ENCODE measurements at places on chromosomes 2 and 18.

- no peak for DNase-seq
Measured at GRCh38 chr2:118604811-118605210, 242.6 kb downstream of the EN1 start.

DNA sequence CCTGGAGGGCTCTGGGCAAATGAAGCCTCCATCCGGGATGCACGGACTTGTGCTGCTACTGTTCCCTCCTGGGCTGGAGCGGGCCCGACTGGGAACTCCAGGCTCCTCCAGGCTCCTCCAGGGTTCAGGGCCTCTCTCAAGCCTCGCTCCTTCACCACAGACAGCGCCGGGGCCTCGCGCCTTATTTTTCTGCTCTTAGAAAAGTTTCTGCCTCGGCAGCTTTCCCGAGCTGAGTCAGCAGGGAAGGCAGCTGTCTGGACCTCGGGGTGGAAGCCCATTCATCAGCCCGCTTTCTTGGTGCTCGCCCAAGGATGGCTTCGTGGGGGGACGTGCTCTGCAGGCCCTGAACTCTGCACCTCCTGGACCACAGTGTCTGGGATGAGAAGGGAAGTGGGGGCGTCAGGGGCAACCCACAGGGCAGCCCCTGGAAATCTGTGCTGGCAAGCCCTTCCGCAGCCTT is 12.9 kb upstream of the TEX51 start:
- DNase-seq = no peak

GRCh38 chr18:12282442-12283039 is 25.5 kb upstream of the TUBB6 start:
- no peak for DNase-seq

DNA sequence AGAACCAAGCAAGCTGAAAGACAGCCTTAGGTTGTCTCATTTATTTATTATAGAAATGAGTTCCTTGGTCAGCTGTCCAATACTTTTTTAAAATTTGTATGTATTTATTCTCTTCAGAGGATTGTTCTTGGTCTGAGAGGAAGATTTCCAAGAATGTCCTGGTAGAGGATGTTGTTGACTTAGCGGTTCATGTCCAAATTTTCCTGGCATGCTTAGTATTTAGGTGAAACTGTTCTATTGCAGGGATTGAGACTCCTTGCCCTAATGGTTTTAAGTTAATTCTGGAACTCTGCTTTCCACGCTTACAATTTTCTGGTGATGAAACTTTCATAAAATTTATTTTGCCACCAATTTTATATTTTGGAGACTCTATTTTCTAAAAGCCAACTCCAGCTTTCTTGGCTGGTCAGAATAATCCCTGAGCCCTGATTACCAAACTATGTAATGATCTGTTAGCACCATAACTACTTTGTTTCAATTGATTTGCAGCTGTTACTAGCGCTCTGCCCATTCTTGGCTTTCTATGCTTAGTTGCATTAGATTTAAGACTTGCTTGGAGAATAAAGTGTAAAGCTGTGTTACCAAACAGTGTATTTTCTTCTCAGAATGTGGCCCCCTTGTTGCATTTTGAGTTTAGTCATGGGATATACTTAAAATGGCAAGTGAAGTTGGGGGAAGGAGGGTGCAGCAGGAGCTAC is 1868.8 kb upstream of the CELF4 start:
- no peak for DNase-seq

DNA sequence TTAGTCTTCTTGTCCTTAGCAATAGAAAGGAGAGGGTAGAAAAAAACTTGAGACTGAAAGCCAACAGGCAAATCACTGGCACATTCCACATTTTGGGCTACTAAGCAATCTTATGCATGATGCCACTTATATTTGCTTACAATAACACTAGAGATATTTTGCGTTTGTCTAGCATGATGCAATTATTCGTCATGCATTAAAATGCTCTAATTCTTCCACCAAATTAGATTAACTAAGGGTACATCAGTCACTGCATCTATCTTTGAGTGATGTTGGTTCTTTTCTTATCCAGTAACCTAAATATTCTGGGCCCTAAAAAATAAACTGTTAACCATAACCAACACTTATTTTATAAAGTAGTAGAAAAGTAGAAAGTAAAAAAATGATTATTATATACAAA is 1311.7 kb upstream of the CDH2 start:
- DNase-seq = no peak

DNA sequence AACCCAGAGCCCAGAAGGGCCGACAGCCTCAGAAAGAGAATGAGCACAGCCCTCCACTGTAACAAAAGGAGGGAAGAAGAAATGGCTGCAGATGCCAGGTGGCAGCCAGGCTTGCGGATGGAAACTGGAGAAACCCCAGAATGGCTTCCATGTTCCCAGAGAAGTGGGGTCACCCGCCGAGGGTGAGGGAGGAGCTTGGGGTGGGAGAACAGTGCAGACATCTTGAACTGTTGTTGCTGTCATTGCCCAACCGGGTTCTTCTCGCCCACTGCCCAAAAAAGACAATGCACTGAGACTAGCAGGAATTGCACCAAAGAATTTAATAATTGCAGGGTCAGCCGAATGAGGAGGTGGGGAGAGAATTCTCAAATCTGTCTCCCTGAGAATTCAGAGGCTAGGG is 223.2 kb upstream of the RAB6C start:
- no peak for DNase-seq

GRCh38 chr2:47771211-47771610 is 11.7 kb upstream of the MSH6 start:
- no peak for DNase-seq

DNA sequence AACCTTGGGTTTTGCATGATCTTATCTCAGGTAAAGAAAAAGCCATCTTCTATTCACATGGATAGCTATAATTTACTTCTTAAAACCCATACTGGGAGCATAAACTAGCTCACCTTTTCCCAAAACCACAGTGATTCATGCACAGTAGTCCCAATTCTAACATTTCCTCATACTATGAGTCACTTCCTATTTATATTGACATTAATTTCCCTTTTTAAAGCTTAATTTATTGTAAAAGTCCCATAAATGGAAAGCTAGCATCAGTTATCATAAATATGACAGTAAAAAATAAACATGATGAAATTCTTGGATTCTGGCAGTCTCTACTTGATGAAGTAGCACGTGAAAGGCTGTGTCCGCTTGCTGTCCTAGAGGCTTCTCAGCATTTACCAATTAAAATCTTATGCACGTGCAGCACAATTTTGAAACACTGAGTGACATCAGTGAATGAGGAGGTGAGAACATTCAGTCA is 180.1 kb downstream of the CDH2 start:
- DNase-seq = no peak

GRCh38 chr2:156908825-156909224 is 348.7 kb upstream of the GALNT5 start:
- no peak for DNase-seq

DNA sequence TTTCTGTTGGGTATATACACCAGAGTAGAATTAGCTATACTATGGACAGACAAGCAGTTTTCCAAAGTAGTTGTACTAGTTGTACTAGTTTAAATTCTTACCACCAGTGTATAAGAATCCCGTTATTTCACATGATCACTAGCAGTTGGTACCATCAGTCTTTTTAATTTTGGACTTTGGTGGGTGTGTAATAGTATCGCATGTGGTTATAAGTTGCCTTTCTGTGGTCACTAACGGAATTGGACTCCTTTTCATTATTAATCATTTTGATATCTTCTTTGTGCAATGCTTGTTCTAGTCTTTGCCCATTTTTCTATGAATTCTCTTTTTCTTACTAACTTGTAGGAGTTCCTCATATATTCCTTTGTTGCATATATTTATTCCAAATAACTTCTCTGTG is 89.8 kb downstream of the ASXL2 start:
- DNase-seq = no peak

DNA sequence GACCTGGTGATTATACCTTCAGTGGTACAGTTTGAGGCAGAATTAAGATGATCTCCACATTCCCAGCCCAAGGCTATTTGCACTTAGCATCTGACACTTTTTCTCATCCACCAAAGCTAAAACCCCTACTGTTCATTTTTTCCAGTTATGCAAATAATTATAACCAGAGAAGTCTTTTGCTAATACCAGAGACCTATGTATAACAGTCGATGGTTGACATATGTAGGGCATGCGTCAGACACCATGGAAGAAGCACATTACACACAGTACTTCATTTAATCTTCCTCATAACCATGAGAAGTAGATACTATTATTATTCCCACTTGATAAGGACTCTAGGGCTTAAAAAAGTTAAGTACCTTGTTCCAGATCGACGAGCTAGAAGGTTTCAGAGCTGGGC is 36.5 kb downstream of the AP1S3 start:
- DNase-seq = no peak

DNA sequence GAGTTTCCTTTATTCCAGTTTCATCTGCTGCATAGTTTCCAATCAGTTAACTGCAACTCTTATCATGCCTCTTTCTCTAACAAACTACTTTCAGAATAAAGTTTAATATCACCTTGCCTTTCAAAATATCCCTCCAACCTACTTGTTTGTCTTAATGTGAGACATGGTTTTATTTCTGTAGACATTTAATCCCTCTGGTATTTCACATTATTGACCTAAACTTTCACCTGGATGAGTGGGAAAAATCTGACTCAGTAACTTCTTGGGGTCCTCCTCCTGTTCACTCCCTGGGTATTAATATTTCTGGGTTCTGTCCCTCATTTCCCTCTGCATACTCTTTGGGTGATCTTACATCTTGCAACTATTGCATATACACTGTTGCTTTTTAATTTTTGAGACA is 27.9 kb downstream of the MSH6 start:
- no peak for DNase-seq

GRCh38 chr18:70166668-70167067 is 38.8 kb downstream of the RTTN start:
- no peak for DNase-seq

DNA sequence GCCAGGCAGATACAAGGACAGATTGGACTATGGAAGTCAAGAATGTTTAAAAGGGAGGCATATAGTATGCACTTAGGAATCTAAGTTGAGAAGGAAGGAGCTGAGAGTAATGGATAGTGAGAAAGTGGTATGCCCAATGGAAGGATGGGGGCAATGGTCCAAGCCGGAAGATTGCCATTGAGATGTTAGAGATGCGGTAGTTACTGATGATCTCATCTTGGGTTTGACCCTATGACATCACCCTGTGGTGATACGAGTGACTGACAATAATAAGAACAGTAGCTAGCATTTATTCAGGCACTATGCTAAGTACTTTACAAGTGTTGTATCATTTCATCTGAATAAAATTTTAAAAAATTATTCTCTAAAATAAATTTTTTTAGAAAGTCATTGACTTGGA is 38.5 kb upstream of the ACMSD start:
- no peak for DNase-seq

DNA sequence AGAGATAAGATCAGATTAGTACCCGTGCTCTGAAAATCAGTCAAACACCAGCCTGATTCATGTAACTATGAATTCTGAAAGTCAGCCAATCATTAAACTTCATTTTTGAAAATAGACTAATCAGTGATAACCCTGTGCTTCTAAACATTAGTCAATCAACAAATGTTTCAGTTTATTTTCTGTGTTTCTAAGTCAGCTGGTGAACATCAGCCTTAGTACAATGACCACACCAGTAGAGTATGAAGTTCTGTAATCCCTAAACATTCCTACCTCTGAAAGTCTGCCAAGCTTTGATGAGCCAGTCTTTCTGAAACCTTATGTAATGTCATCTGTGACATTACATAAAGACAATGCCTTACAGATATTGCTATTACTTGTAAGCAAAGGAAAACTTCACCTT is 807.4 kb upstream of the CRIM1 start:
- DNase-seq = no peak

DNA sequence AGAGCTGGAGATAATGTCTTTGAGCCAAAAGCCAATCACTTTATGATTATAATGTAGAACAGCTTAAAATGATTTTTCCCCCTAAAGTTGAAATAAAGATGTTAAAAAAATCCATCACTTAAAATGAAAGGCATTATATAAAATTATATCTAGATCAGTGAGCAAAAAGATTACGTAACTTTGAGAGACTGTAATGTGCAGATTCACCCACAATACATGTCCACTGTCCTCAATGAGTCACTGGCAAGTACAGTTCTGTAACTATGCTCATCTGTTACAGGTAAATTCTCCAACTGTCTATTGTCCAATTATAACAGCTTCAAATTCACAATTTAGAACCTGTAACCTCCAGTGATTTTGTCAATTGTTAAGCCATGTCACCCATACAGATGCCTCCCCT is 19.0 kb downstream of the FAM161A start:
- DNase-seq = no peak

- no peak for DNase-seq
Measured at GRCh38 chr2:79717364-79718007, 204.6 kb downstream of the CTNNA2 start.

GRCh38 chr2:171893824-171894611 is at the start of gene SLC25A12:
TSS of gene SLC25A12 (minus strand) at chr2:171894244. CDS start at chr2:171894214, 30 bp downstream.
- peak; percentile 81 for DNase-seq

- DNase-seq = no peak
Measured at GRCh38 chr2:111149882-111150455, 29.3 kb downstream of the BCL2L11 start.

DNA sequence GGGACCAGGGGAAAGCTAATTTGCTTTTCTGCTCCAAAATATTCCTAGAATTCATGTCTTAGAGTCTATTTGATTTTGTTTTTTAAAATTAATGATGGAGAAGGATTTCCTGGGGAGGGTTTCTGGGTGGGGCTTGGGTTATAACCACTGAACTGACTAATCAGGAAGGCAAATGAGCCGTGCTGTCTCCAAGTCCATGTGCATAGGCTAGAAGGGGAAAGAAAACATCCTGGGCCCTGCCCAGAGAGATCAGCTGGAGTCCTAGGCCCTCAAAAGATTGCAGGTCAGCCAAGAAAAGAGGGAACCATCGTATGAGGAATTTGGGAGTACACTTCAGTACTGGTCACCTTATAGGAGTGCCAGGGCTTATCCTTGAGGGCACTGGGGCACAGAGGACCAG is 480.2 kb upstream of the CELF4 start:
- no peak for DNase-seq

GRCh38 chr2:10435820-10436204 is 12.3 kb downstream of the ODC1 start:
- DNase-seq = no peak

- DNase-seq = no peak
Measured at GRCh38 chr2:96687711-96688640, 45.4 kb downstream of the FER1L5 start.

GRCh38 chr2:189500456-189501160 is 59.3 kb downstream of the WDR75 start:
- no peak for DNase-seq

- no peak for DNase-seq
Measured at GRCh38 chr2:25343187-25343825, 1.6 kb upstream of the DNMT3A start.

DNA sequence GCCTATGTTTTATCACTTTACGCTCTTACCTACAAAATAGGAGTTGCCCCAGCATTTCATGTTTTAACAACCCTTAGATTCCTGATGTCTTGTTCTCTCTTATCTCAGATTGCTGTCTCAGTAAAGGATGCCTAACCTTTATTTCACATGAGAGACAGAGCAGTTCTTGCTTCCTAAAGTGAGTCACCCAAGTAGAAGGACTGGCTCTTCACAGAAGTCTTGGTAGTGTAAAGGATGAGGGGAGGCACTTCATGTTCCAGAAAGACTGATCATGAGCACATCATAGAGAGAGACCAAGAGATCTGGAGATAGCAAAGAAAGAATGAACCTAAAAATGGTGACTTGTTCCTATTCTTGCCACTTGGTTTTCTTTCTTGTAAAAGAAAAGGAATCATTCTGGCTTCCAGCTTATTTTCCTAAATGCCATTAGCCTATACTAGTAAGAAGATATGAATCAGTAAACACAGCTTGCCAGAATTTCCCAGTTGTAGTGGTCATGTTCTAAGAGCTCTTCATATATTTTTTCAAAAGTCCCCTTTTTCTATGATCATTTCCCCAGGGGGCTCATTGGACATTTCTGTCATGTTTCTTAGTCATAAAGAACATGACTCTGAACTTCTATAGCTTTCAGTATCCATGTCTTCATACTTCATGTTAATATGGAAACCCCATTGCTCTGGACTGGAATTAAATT is 54.9 kb downstream of the MAPRE2 start:
- no peak for DNase-seq
